ENCODE measurements at places on chromosomes 13 and 19. TPM values are rescaled to one million over a fixed set of nuclear protein-coding genes. Genes with fewer than 3 reads are reported as not detected.

C13orf46 gene
- not detected for polyA plus RNA-seq

SIGLEC10 gene
- not detected for polyA plus RNA-seq

SIGLEC14 gene
- polyA plus RNA-seq = not detected

RDH8 gene
- polyA plus RNA-seq = not detected

HSD17B14 gene
- 12.5 TPM for polyA plus RNA-seq

Measured in Purkinje cell (primary cell).